Stimulated activated CD4-positive, alpha-beta T cell treated with anti-CD3 and anti-CD28 coated beads, Interleukin-1b, Interleukin-23, amount 100 ng/mL, for 1 hour (primary cell): ENCODE measurements at places on chromosomes 7 and 10.

- no peak for DNase-seq
Measured at GRCh38 chr7:104908636-104909035, 105.4 kb upstream of the KMT2E start.

DNA sequence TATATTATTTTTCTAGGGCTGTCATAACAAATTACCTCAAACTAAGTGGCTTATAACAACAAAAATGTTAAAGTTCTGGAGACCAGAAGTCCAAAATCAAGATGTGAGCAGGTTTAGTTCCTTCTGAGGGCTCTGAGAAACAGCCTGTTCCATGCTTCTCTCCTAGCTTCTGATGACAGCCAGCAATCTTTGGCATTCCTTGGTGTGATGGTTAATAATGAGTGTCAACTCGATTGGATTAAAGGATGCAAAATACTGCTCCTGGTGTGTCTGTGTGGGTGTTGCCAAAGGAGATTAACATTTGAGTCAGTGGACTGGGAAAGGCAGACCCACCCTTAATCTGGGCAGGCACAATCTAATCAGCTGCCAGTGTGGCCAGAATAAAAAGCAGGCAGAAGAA, 26.3 kb upstream of the TNKS2 start:
- no peak for DNase-seq

DNA sequence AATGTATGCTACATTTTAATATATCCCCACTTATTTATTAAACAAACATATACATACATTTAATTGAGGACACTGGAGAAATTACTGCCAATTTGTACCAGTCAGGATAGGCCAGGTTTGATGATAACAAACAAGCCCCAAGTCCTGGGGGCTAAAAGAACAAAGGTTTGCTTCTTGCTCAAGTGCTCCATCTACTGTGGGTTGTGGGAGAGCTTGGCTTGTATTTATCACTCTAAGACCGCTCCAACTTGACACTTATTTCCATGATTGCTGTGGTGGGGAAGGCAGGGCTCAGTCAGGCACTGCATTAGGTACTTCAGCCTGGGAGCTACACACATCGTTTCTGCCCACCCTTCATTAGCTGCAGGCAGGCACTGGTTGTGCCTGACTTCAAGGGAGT, 136.6 kb upstream of the ZNF32 start:
- DNase-seq, result no peak

GRCh38 chr7:21966271-21966670, 20.6 kb upstream of the CDCA7L start:
- DNase-seq, result no peak

- DNase-seq, result no peak
Measured at GRCh38 chr10:43683451-43684291, 35.0 kb upstream of the ZNF32 start.

DNA sequence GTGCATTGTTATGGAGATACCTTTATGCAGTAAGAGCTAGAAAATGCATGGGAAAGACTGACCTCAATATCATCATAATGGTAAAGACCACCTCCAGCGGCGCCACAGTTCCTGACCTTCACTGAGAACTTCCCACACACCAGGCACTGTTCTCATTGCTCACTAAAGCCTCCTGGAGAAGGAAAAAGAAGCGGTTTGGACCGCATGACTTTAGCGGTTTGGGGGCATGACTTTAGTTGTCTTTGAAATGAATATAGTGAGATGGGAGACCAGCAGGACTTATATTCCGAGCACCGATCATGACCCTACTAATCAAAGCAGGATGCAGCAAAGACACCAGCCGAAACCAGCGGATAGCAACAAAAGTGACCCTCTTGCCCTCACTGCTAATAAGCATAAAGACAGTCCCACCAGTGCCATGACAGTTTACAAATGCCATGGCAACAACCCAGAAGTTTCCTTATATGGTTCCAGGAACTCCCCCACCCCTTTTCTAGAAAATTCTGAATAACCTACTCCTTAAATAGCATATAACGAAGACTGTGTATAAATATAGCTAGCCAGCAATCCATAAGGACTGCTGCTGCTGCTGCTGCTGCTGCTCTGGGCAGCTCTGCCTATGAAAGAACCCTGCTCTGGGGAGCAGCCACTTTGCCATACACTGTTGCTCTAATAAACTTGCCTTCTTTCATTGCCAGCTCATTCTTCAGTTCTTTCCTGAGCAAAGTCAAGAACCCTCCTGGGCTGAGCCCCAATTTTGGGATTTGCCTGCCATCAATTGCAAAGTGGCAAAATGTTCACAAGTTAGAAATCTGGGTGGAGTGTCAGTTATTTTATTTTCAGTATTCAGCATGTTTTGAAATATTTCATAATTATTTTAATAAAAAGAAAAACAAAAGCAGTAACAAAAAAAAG, 694.1 kb downstream of the SUGCT start:
- DNase-seq, result no peak

- DNase-seq, result no peak
Measured at GRCh38 chr7:20030915-20031362, 186.2 kb downstream of the MACC1 start.

DNA sequence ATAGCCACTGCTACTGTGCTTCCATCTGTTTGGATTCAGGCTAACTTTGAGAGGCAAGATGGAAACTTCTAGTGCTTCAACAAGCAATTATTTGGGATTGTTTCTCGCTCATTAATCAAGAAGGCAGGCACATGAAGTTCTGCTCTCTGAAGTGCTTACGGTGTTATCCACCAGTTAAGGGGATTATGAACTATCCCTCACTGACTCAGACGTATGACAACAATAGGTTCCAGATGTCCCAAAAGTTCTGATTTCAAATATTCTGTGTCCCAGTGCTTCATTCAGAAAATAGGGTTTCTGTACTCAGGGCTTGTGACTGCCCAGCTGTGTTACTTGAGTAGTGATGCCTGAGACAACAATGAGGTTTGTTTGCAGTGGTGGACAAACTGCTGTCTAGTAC, 81.0 kb downstream of the HACD1 start:
- DNase-seq, result no peak

GRCh38 chr10:89241486-89242344, 9.9 kb downstream of the LIPA start:
- no peak for DNase-seq

DNA sequence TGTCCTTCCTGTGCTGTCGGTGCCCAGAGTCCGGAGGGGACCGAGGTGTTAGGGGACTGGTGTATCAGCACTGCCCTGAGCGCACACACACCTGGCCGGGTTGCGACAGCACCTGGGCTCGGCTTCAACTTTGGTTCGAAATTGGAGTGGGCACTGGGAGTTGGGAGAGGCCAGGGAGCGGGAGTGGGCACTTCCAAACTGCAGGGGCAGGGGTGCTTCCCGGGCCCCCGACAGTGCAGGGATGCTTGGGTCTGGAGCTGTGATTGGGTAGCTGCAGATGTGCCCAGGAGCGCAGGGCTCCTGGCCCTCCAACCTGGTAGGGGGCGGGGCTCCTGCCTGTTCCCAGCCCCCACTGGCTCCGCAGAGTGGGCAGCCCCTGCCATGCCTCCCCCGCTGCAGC, 7.7 kb downstream of the BBS9 start:
- DNase-seq, result no peak

DNA sequence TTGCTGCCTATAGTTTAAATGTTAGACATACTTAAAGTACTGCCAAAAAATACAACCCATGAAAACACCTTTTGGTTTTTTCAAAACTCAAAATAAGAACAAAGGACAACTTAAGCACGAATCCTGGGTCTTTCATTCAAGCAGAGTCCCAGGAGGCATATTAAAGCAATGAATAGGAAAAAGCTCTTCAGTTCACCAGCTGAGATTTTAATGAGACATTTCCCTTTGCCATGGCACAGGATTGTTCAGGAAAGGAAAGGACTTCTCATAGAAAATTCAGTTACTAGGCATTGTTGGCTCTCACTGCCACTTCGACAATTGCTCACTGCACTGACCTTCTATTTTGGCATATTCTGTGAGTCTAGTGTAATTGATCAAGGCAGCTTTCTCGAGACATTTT, 133.5 kb upstream of the FEZF1 start:
- DNase-seq, result no peak

- DNase-seq, result no peak
Measured at GRCh38 chr7:117470777-117471176, 9.0 kb upstream of the CFTR start.

GRCh38 chr10:13054844-13055243, 45.1 kb upstream of the OPTN start:
- no peak for DNase-seq

DNA sequence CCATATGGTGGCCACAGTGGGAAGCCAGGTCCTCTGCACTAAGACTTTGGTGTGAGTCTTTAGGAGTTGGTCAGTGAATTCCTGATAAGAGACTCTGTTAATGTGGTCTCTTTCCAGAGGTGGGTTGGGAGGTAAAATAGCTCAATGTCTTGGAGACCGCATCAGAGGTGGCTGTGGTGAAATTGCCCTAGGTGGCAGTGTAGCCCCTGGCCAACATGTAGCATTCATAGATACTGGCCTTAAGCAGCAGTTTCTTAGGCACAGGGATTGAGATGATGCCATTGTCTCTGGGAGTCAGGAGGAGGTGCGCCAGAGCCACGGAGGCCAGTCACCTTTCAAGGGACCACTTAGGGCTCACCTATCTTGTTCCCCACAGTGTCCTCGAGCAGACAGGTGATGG, 202.8 kb downstream of the CREB5 start:
- DNase-seq, result no peak

DNA sequence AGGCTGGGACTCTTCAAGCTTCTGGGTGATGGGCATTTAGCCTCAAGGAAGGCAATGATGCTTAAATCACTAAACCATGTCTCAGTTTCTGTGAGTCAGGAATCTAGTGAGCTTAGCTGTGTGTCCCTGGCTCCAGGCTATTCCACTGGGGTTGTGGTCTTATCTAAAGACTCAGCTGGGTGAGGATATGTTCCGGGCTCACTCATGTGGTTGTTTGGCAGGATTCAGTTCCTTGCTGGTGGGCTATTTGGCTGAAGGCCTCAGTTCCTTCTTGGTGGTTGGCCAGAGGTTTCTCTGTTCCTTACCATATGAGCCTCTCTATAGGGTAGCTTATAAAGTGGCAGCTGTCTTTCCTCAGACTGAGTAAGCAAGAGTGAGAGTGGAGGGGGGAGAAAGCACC, 12.0 kb downstream of the EVX1 start:
- DNase-seq, result no peak

- DNase-seq, result no peak
Measured at GRCh38 chr7:67423065-67423464, 426.4 kb downstream of the TYW1 start.

GRCh38 chr7:73446682-73447081, 13.1 kb downstream of the FZD9 start:
- no peak for DNase-seq

GRCh38 chr7:1092806-1093501, 5.0 kb downstream of the GPER1 start:
- DNase-seq, result no peak

- no peak for DNase-seq
Measured at GRCh38 chr10:129694691-129695243, 227.7 kb downstream of the MGMT start.

GRCh38 chr7:17320657-17321056, 22.2 kb downstream of the AHR start:
- DNase-seq, result no peak

DNA sequence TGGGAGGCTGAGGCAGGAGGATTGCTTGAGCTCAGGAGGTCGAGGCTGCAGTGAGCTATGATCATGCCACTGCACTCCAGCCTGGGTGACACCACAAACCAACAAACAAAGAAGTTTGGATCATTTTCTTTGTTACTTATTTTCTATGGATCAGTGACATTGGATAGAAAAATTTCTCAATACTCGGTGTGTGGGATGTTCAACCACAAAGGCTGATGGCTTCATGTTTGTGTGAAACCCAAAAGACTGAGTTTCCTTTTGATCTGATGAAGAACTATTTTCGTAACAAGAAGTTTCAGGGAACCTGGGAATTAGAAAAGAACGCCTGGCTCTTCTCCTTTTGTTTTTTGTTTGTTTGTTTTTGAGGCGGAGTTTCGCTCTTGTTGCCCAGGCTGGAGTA, 104.0 kb downstream of the HOXA1 start:
- DNase-seq, result no peak

DNA sequence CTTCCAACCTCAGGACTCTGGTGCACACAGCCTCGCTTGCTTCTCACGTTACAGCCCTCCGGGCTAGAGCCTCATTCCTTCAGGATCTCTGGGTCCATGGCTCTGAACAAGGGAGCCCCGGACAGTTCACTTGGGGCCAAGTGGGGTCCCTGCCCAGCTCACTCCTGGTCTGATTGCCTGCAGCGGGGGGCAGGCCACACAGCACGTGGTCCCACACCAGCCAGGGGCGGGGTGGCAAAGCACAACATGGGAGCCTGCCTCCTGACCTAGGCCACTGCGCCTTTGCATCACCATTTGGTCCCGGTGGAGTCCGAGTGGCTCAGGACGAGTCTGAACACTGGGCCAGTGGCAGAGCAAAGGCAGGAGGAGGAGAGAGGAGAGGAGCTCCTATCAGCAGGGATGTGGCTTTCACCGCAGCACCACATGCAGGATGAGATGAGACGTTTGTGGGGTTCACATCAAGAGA, 13.4 kb upstream of the CRYGN start:
- no peak for DNase-seq

DNA sequence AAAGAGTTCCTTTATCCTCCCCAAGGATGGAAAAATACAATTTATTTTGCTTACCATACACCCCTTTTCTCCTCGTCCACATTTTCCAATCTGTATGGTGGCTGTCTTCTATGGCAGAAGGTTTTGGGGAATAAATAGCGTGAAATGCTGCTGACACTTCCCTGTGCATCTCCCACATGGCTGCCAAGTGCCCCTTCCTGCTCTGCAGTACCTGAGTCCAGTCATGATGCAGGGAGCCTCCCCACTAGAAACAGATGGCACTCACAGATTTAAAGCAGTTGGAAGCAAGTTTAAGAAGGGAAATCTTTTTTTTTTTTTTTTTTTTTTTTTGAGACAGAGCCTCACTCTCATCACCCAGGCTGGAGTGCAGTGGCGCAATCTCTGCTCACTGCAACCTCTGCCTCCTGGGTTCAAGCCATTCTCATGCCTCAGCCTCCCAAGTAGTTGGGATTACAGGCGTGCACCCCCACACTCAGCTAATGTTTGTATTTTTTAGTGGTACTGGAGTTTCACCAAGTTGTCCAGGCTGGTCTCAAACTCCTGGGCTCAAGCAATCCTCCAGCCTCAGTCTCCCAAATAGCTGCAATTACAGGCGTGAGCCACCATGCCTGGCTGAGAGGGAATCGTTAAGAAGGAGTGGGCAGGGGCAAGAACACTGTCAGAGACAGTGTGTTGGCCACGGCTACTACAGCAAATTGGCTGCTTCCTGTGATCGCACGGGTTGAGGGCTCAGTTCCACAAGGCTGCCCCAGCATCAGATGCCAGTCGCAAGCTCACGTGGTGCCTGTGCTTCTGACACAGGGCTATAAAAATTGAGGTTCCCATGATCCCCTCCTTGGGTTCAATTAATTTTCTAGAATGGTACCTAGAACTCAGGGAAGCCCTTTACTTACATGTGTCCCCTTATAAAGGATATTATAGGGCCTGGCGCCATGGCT, 5.3 kb upstream of the PILRA start:
- DNase-seq, result no peak

DNA sequence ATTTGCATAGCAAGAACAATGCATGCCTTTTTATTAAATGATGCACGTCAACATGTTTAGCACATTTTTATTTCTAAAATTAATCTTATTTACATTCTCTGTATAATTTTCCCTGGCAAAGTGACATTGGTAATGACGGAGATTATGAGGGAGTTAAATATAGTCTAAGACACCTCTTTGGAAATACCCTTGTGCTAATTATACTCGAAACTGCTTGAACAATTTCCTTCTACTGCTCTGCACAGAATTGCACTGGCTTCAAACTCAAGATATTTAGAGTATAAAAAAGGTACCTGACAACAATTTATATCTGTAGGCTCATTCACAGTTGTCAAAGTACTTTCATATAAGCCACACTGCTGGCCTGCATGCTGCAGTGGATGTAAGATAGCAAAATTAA, 602.7 kb downstream of the NXPH1 start:
- DNase-seq, result no peak
